GM23338 (cell line): ENCODE measurements at places on chromosomes 3 and 15.

DNA sequence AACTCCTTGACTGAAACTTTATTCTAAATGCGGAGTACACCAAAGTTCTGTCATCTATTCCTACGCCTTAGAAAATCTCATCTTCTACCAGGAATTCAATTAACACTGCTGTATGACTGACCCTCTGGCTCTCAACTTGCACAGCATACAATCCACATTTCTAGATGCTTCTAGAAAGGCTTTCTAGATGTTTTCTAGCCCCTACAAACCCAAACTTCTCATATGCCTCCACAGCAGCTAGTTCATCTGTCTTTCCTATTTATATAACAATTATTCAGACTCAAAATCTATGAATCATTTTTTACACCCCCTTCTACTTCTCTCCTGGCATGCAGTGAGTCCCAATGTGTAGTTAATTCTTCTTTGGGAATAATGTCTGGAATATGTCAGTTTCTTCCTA is 13.2 kb downstream of the INO80 start:
- no peak for DNase-seq

DNA sequence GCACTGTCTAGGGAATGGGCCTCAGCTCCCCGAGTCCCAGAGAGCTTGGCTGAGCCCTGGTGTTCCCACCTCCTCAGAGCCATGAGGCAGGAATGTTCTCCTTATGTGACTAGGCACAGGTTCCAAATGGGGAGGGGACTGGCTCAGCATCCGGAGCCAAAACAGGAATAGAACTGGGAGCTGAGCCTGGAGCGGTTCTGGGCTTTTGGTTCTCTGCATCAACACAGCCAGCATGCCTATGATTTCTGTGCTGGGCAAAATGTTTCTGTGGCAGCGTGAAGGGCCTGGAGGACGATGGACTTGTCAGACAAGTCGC is at the start of gene FAM131A:
Gene FAM131A, plus strand, starts transcription at position 202 of the 316 bp plus-strand sequence. Its CDS starts 31 bp downstream, at position 233.
- DNase-seq: peak; percentile 19

- no peak for DNase-seq
Measured at GRCh38 chr3:182911782-182912111, 68.6 kb downstream of the DCUN1D1 start.

- DNase-seq: no peak
Measured at GRCh38 chr15:29045717-29046116, 159.9 kb downstream of the APBA2 start.

- no peak for DNase-seq
Measured at GRCh38 chr3:99950921-99951320, 133.3 kb downstream of the CMSS1 start.

GRCh38 chr3:88003115-88003755 is 55.6 kb downstream of the CGGBP1 start:
- peak; percentile 76 for DNase-seq

DNA sequence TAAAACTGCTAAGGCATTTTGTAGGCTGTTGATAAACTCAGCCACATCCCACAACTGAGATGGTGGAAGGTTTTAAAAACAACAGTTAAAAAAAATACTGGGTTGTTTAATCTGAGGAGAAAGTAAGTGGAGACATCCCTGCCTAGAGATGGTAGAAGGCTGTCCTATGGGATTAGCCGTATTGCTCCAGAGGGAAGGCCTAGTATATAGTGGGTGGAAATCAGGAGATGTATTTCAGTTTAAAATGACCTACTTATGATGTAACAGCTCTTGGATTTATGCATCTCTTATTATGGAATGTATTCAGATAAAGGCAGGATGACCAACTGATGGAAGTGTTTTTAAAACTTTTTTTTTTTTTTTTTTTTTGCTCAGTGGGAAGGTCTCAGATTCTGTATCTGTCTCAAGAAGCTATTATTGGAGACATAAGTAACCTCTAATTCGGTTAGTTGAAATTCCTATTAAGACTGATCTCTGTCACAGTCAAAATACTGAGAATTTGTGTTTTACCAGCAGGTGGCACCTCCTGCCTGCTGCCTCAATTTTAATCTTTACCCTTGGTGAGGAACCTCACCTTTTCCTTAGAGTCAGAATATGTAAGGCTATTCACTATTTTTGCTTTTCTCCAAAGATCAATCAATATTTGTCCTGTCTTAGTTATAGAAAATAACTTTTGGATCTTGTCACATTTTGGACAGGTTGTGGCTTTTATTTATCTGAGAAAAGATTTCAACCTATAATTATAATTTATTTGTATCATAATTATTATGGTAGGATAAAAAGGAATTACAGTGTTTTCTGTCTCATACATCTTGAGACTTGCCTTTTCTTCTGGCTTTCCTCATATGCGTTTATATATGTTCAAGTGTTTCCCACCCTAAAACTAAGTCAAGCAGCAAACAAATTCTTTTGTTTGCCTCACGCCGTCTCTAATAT is 63.0 kb downstream of the VPS8 start:
- peak; percentile 75 for DNase-seq
